Nucleus accumbens (tissue), 56 donors: ENCODE measurements at places on chromosomes 2 and 18.

DNA sequence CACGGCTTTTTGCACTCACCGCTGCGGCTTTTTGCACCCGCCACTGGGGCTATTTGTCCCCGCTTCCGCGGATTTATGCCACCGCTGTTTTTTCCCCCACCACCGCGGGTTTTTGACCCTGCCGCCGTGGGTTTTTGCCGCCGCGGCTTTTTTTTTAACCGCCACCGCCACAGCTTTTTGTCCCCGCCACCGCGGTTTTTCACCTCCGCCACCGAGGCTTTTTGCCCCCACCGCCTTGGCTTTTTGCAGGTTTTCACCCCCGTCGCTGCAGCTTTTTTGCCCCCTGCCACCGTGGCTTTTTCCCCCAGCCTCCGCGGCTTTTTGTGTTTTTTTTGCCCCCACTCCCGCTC lies 2796.7 kb upstream of the TEKT4 start:
- DNase-seq: no peak

GRCh38 chr2:1226766-1227165 lies 186.5 kb upstream of the TPO start:
- no peak for DNase-seq

- DNase-seq: no peak
Measured at GRCh38 chr2:240622531-240623235, 2.6 kb upstream of the GPR35 start.

DNA sequence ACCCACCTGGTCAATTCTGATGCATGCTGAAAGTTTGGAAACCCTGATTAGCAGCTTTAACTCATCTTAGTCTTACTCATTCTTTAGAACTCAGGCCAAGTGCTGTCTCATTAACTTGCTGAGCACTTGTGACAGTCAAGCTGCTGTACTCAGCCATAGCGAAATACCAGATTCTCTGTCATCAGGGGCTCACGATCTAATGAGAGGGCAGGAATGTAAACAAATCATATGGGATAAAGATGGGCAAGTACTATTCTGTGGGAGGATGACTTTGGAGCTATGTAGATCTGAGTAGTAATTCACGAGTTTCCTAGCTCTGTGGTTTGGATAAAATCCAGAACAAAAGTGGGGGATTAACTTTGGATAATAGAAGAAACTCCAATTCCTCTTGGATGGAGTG lies 376.6 kb downstream of the HRH4 start:
- DNase-seq: no peak

GRCh38 chr2:180707884-180708205 lies 272.6 kb upstream of the UBE2E3 start:
- DNase-seq: no peak

- DNase-seq: no peak
Measured at GRCh38 chr2:190910341-190911136, 29.9 kb downstream of the GLS start.

- no peak for DNase-seq
Measured at GRCh38 chr2:230443541-230443940, 27.5 kb downstream of the SP100 start.

DNA sequence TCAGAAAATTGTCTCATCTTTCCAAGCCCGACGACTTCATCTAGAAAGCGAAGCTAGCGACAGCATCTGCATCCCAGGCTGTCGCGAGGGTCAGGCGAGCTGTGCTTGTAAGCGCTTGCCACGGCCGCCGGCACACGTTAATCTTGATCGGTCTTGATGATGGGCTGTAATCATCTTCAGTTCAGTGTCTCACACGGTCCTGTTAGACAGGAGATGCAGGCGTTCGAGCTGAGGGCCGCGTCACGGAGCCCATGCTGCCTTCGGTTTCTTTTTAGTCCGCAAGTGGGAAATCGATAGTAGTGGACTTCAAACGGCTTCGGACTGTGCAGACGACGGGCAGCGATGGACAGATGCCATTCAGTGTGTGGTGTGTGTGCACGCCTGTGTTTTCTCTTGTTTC lies 43.6 kb downstream of the ADI1 start:
- no peak for DNase-seq

DNA sequence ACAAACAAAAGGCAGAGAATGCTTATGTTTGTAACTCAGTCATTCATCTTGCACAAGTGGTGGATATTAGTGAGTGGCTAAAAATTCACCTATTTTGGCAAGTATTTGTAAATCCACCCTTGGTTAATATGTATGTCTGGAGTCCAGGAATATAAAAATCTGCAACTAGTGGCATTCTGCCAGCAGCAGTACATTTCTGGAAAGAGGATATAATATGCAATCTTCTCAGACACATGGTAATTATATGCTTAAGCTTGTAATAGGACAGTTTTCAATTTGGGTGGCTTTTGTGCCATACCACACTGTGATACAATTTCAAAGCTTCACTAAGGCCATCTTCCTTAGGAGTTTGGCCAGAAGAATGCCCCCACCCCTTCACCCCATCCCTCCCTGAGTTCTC lies 693.3 kb downstream of the MBD2 start:
- no peak for DNase-seq

DNA sequence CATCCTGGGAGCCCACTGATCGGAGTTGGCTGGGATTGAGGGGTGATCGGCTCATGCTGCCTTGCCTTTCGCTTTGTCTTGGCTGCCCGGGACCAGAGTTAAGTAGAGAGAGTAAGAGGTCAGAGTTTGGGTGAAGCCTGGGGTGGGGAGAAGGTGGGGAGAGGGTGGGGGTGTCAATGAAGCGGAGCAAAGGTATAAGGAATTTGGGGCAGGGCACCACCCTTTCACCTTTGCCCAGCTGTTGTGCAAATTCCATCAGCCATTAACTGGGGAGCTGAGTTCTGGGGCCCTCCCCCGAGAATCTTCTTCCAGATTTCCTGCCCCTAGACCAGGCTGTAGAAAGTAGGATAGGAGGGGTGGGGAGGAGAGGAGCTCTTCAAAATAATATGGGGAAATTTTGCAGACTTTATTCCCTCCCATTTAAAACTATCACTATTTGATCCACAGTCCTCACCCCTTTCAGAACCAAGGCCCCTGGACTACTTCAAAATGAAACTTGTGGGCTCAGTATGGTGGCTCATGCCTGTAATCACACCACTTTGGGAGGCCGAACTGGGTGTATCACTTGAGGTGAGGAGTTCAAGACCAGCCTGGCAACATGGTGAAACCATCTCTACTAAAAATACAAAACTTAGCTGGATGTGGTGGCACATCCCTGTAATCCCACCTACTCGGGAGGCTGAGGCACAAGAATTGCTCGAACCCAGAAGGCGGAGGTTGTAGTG lies at the start of gene SLC23A3:
SLC23A3 (minus strand) TSS at position 100 of the 725 bp plus-strand sequence; CDS start at position 55, 45 bp downstream.
- DNase-seq: no peak

GRCh38 chr2:239519089-239519920 lies 118.5 kb upstream of the HDAC4 start:
- DNase-seq: no peak

DNA sequence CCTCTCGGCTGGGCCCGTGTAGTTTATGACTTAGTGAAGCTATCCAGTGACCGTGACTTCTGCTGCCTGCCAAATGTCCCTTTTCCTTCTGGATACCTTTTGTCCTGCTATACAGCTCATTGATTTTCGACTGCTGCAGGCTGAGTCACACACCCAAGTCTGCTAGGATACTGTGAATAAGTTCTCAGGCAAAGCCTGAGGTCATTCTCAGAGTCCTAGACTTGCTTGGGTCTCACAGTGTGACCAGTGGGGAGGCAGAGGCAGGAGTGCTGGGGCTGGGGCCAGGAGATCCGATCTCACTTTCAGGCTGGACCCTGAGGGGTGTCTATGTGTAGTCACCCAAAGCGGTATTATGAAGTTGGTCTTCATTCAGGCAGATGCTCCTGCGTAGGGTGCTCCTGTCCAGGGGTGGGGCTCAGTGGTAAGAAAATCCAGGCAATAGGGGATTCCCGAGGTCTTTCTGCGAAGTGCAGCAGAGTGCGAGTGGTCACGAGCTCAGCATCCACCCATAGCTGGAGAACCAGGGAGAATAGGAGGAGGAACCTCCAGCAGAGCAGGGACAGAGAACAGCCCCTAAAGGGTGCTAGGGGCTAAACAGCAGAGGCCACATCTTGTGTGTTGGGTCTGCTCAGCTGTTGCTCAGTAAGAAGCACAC lies 268.6 kb upstream of the NCKAP5 start:
- no peak for DNase-seq

DNA sequence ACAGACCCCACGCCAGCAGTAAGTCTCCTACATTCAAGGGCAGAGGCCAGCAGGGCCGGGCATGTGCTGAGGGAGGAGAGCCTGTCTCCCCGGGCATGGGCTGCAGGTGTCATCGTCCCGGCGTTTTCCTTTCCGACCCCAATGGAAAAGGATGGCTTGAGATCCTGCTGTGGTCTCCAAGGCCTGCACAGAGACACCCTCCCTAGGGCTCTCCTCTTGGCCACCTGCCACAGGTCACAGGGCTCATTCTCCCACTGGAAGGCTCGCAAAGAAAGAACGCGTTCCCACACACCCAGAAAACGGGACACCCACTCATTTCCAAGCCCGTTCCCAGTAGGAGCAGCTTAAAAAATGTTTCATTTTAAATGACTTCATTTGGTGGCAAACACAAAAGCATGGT lies 41.0 kb downstream of the DIPK1C start:
- DNase-seq: no peak

DNA sequence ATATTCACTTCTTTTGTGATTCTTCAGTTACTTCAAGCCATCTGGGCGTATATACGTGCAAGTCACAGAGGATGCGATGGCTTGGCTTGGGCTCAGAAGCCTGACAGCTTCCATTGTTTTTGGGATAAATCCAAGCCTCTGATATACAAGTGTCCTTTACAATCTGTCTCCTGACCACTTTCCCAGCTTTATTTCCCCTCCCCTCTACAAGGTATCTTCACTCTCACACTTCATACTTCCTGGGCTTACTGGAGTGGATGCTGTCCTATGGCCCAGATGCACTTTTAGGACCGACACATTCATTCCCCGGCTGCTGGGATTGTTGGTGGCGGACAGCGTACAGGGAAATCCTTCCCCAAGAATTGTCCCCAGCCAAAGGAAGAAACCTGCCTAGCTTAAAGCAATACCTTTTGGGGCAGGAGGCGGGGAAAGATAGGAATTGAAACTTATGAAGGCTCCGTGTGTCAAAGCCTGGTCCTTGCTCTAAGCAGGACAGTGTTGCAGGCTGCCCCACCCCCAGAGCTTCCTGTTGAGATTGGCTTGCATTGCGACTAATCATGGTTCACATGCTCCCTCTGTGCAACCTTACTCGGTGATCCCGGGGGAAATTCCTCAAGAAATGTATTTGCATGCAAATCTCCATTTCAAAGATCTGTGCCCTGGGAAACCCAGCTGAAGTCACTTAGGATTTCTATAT lies 802.9 kb upstream of the ID2 start:
- DNase-seq: no peak

GRCh38 chr18:30491815-30492551 lies 550.6 kb downstream of the DSC3 start:
- no peak for DNase-seq

GRCh38 chr2:44927985-44928482 lies 13.5 kb upstream of the SIX3 start:
- no peak for DNase-seq

GRCh38 chr2:84243788-84244733 lies 215.0 kb downstream of the SUCLG1 start:
- no peak for DNase-seq

DNA sequence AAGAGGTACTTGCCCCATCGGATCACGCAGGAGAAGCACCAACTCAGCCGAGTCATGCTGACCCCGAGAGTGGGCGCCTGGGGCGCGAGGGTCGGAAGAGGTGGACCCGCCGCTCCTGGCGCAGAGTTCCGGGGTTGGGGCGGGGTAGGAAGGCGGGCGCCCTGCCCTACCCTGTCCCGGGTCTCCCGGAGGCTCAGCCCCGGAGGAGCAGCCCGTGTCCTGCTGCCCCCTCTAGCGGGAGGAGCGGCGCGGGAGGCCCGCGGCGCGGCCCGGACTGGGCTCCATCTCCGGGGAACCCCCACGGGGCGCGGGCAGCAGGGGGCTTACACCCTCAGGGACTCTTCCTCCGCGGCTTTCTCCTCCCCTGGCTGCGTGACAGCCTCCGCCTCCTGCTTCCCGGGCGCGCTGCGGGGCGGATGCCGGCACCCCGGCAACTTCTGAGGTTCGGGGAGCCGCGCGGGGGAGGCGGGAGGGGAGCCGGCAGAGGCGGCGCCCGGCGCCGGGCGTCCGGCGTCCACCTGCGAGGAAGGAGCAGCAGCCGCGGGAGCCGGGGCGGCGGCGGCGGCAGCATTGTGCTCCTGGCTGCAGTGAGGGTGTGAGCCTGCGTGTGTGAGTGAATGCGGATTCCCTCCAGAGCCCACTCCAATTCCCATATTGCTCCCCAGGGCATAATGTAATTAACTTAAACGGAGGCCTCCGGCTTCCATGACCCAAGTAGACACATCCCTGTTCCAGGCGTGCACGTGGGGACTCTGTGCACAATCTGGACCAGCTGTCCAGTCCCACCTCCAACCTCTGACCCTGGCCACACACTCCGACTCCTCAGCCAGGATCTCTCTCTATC lies 7.6 kb upstream of the TNS1 start:
- no peak for DNase-seq

DNA sequence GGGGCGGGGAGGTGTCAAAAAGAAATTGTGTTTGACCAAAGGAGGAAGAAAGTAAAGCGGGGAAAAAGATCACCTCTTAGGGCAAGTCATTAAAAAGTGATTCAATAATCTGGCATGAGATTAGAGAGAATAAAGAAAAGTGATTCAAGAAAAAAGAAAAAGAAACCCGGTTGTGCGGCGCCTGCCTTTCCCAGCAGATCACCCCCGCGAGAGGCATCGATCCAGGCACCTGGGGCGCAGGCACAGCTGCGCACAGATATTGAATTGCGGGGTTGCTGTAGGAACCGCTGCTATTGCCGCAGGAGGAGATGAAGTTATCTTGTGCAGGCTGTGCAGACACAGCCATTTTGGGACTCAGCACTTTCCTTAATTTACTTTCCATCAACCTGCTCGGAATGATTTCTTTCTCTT lies 71.2 kb downstream of the PLB1 start:
- DNase-seq: no peak

- DNase-seq: no peak
Measured at GRCh38 chr2:41943159-41943558, 104.7 kb upstream of the PKDCC start.

GRCh38 chr18:25832001-25832604 lies 258.3 kb downstream of the SS18 start:
- peak; percentile 20 for DNase-seq

DNA sequence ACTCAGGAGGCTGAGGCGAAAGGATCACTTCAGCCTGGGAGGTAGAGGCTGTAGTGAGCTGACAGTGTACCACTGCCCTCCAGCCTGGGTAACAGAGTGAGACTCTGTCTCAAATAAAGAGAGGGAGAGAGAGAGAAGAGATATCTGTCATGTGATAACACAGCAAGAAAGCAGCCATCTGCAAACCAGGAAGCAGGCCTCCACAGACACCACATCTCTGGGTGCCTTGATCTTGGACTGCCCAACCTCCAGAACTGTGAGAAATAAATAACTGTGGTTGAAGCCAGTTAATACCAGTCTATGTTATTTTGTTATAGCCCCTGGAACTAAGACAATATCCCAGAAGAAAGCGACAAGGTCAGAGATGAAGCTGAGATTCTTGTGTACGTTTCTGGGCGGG lies 2.6 kb upstream of the CCDC68 start:
- DNase-seq: no peak

DNA sequence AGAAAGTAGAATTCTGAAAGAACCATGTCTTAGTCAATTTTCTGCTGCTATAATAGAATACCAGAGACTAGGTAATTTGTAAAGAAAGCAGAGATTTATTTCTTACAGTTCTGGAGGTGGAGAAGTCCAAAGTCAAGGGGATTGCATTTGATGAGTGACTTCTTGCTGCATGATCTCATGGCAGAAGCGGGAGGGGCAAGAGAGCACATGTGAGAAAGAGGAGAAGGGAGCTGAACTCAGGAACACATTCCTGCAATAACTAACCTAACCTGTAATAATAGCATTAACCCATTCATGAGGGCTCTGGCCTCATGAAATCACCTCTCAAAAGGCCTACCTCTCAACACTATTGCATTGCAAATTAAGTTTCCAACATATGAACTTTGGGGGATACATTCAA lies 797.5 kb upstream of the POU3F3 start:
- no peak for DNase-seq
